ENCODE measurements at places on chromosomes 6 and 20. TPM values are rescaled to one million over a fixed set of nuclear protein-coding genes. Genes with fewer than 3 reads are reported as not detected.

Gene CLPSL2
- total RNA-seq, result not detected

Gene TAAR8
- not detected for total RNA-seq

Gene ASIP
- total RNA-seq, result not detected

Gene RIPOR3
- 0.27 TPM for total RNA-seq

Gene NFS1
- total RNA-seq, result 29.0 TPM

GRCh38 chr6:31775633-31776484, 1.3 kb downstream of the VWA7 start:
- H3K4me3 ChIP-seq, result no peak overlapping the region
- DNase-seq, result no peak
- no peaks in the 10 kb centered on the region for H3K36me3 ChIP-seq

- H3K36me3 ChIP-seq, result no peaks in the 10 kb centered on the region
- peaks cover 47% of the 10 kb centered on the region for H3K27me3 ChIP-seq
- no peak overlapping the region for H3K27ac ChIP-seq
- no peaks in the 10 kb centered on the region for H3K4me1 ChIP-seq
- DNase-seq, result no peak
These were observed 2.4 kb upstream of the FOXA2 start for GRCh38 chr20:22586645-22587310.

GRCh38 chr6:146388736-146389364, 154.8 kb upstream of the RAB32 start:
- no peaks in the 10 kb centered on the region for H3K36me3 ChIP-seq
- no peaks in the 10 kb centered on the region for H3K4me1 ChIP-seq
- DNase-seq, result no peak
